ENCODE measurements at places on chromosomes 16 and 17.

GRCh38 chr17:61064087-61064951 is 335.3 kb upstream of the TBX2 start:
- DNase-seq, result no peak

DNA sequence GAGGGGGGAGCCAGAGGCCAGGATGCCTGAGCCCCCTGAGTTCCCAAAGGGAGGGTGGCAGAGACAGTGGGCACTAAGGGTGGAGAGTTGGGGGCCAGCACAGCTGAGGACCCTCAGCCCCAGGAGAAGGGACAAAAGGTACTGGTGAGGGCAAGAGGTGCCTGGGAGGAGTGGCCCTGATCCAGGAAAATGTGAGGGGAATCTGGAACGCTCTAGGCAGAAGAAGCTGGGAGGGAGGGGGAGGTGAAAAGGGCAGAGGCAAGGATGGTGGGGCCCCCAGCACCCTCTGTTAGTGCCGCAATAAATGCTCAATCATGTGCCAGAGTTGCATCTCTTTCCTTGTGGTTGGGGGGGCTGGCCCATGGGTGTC is 1.1 kb downstream of the TCAP start:
- no peak for DNase-seq

DNA sequence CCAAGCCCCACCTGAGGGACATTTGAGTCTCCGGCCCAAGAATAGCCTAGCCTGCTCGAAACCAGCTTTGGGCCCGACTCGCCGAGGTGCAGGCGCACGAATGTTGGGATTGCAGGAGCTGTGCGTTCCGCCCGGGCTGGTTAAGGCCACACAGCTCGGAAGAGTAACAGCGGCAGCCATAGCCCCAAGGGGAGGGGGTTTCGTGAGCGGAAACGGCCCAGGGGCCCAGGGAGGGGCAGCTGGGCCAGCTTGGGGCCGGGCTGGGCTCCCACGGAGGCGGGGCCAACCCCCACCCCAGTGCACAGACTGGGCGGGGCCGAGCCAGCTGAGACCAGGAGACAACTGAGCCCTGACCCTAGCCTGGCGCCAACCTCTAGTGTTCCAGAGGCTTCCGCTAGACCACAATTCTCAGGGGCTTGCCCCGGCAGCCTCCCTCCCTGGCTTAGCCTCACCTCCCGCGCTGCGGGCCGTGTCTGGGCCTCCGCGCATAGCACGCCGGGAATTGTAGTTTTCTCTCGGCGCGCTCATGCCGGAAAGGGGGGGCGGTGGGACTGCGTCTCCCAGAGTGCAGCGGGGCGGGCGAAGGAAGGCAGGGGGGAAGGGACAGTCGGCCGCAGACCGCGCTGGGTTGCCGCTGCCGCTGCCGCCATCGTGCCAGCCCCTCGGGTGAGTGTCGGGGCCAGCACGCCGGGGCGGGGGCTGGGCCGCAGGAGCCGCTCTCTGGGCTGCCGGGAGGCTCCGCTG is at the start of gene NUTF2:
Gene NUTF2 (plus strand): TSS at position 614 of the 744 bp plus-strand sequence. CDS start 18,198 bp downstream, outside the sequence.
- peak; percentile 98 for DNase-seq

DNA sequence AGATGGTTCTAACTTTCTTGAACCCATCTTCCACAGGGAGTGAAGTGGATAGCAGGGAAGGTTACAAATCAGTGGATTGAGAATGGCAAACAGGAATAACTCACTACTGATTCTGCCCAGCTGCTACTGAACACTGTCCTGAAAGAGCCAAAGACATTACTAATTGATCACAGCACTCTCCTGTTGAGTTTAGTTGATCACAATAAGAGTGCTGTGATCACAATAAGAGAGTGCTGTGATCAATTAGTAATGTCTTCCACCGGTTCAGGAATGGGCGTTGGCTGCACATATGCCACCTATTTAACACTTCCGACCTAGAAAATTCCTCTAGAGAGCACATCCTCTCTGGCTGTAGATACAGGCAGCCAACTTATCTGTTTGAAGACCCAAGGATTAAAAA is 11.4 kb downstream of the CFAP97D1 start:
- DNase-seq, result peak; percentile 54

DNA sequence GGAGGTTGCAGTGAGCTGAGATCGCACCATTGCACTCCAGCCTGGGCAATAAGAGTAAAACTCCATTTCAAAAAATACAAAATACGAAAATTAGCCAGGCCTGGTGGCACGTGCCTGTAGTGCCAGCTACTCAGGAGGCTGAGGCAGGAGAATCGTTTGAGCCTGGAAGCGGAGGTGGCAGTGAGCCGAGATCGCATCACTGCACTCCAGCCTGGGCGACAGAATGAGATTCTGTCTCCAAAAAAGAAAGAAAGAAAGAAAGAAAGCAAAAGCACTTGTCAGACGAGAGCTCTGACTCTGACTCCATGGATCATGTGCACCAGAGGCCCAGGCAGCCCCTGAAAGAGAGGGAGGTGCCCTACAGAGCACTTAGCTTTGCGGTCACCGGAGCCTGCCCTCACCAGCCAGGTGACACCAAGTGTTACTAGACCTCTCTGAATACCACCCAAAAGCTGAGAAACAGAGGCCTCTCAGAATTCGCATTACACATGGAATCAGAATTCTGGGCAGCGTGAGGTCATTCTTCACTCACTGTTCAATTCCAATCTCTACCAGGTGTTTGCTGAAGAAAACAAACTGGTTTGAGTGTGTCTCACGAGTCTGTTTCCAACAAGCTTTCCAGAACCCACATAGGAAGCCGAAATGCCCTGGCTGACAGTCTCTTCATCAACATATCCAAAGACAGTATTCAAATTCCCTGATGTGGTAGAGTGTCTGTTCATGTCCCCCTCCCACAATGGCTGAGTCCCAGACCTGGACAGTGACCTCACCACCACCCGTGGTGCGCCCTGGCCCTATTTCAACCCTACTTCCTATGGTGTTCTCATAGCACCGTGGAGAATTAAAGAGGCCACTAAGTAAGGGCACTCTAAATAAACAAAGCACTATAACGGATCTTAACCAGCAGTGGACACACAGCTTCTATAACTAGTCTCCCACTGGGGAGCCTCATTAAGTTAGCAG is 1.5 kb downstream of the FLCN start:
- DNase-seq, result no peak

DNA sequence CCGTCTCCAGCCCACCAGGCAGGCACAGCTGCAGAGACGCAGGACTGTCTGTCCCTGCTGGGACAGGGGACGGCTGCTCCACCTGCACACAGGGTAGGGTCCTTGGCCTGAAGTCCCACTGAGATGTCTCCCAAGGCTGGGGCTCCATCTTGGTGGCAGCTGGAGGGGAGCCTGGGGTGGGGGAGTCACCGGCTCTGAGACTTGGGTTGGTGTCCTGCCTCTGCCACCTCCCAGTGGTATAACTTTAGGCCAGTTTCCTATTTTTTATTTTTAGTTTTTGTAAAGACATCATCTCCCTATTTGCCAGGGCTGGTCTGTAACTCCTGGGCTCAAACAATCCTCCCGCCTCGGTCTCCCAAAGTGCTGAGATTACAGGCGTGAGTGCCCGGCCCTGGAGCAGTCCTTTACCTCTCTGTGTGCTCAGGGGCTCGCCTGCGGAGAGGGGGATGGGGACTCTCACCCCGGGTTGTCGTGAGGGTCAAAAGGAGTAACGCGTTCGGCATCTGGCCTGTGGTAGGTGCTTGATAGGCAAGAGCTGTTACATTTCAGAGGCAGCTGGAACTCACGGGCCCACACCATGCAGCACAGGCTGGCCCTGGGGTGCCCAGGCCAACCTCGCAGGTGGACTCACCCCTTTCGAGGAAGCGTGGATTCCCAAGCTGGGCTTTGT is 46.6 kb upstream of the DOC2B start:
- DNase-seq, result no peak

DNA sequence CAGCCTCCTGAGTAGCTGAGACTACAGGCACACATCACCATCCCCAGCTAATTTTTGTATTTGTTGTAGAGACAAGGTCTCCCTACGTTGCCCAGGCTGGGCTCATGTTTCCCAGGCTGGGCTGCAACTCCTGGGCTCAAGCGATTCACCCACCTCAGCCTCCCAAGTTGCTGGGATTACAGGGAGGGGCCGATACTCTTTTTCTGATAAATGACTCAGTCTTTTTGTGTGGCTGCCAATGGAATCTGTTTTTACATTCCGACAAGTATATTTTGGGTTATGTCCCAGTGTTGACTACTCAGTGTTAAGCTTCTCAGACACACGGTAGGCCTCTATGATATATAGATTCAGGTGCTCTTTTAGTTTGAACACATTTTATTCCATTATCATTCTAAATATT is 58.1 kb downstream of the SLFN11 start:
- peak; percentile 8 for DNase-seq

GRCh38 chr16:67708368-67708771 is 10.7 kb downstream of the GFOD2 start:
- DNase-seq, result no peak

GRCh38 chr17:42744283-42744805 is 496 bp downstream of the EZH1 start:
- DNase-seq, result peak; percentile 69

GRCh38 chr17:57880086-57880456 is 30.2 kb upstream of the MRPS23 start:
- DNase-seq, result no peak

DNA sequence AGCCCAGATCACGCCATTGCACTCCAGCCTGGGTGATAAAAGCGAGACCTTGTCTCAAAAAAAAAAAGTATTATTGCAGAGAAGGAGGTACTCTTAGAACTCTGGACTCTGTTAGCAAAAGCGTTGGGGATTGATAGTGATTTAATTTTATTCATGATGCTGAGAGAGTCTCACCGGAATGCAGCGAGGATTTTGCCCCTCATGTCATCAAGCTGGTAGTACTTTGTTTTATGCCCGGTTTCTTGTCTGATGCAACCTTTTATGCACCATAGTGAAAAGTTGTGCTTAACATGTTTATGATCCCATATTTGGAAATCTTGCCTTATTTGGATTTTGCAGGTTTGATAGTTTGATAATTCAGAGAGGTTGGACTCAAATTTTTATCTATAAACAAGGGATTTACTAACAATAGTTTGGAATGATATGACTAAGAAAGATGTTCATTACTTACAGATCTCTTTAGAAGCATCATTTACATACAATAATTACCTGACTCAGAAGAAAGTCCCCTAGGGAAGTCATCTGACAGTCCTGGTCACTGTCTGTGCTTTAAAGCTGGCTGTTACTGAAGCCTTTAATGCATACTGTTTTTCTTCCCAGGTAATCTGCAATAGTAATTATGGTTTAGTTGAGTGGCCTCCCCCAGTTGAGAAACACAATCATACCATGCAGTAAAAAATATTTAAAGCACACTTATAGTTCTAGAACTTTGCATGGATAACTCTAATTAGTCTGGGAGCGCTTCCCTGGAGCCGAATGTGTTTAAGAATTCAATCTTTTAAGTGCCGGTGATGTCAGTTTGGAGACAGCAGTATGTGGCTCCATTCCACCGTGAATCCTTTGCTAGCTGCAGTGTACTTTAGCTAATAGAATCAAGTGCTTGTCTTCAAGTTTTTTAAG is 120.9 kb downstream of the PRKCA start:
- DNase-seq, result no peak

GRCh38 chr17:7745748-7746470 is 28.4 kb downstream of the DNAH2 start:
- peak; percentile 74 for DNase-seq

GRCh38 chr16:81553814-81554675 is 109.4 kb downstream of the CMIP start:
- DNase-seq, result no peak

DNA sequence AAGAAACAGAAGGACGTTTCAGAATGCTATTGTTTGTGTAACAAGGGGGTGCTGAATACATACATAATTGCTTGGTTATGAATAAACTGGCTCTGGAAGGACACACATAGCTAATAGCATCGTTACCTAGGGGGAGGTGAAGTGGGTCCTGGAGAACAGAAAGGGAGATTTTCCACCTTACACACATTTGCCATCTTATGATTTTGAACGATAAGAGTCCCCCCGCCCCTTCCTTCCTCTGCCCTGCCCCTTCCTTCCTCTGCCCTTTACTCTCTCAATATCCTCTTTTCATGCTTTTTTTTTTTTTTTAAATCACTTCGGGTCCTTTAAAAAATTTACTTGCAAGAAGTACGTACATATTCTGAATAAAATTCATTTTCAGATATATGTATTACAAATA is 902 bp upstream of the DHRS7B start:
- DNase-seq, result peak; percentile 81

DNA sequence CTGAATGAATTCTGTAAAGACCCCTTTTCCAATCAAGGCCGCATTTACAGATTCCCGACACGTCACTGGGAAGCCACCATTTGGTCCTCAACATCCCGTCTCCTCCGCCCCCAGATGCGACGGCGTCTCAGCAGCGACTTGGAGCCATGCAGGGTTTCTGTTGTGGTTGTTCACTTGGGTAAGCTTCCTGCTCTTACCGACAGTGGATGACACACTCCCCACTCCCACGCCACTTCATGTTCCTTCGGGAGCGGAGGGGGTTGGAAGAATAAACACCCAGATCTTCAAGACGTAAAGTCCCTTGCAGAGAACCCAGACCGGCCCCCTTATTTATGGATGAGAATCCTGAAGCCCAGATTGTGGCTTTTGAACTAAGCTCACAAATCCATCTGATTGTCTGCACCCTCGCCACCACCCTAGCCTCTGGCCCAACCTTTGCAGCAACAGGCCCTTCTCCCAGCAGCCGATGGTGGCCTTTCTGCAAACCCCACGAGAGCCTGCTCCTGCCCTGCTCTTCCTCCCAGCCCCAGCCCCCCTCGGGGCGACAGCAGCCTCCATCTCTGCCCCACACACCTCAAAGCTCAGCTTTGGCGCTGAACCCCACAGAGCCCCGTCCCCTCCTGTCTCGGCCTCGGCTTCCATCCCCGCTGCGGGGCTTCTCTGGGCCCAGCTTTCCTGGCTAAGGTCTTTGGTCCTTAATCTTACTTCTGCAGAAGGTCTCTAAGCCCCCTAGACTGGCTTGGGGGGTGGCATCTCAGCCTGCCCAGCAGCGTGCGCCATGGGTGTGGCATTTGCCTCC is 19.0 kb upstream of the OSGIN1 start:
- no peak for DNase-seq

DNA sequence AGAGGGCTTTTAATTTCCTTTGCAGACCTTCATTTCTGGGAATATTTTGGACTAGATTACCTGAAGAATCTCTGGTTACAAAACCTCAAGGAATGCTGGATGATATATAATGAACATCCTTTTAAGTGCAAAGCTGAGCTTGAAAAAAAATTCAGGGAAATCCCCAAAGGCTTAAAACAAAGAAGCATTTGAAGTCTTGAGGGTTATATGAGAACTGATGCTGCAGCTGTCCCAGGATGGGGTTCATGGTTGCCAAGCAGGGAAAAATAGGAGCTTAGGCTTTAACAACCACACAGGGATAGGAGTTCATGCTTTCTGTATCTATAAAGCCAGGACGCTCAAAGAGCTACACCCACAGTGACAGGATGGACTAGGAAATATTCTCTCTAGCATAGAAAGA is 150.4 kb upstream of the IRX5 start:
- DNase-seq, result no peak

DNA sequence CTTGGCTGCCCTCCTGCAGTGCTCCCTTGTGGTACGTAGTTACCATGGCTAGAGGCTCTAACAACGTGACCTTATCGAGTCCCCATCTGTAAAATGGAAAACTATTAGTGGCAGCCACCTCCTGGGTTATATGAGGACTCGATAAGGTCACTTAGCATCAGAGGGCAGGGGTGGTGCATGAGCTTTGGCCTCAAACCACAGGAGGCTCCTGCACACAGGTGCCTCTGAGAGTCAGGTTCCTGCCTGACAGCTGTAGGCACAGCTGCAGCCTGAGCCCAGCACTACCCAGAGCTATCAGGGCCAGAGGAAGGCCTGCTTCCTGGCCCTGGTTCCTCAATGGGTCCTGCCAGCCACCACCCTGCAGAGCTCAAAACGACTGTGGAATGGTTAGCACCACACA is 57.2 kb upstream of the SEC14L1 start:
- peak; percentile 73 for DNase-seq

Data from hematopoietic multipotent progenitor cell treated with erythropoietin and hydrocortisone succinate and interleukin-3 and kit ligand, for 4 days (in vitro differentiated cells).